A549 treated with AZD2906 at 1 μM for 4 hours (cell line): ENCODE measurements at places on chromosomes 11 and 22. TPM values are rescaled to one million over a fixed set of nuclear protein-coding genes. Genes with fewer than 3 reads are reported as not detected.

OSBPL5 gene
- total RNA-seq, result 7.5 to 10.5 TPM (median 9.2 TPM) in 5 replicates

XPNPEP3 gene
- 7.7 to 13.5 TPM (median 8.4 TPM) in 5 replicates for total RNA-seq

PYGM gene
- 0.23 to 0.52 TPM (median 0.27 TPM) in 5 replicates for total RNA-seq

OR2AT4 gene
- total RNA-seq, result not detected in 5 replicates

RFPL1 gene
- not detected in 5 replicates for total RNA-seq

SCARF2 gene
- 0.75 to 1.4 TPM (median 1.1 TPM) in 5 replicates for total RNA-seq

FREY1 gene
- 0.29 to 0.53 TPM (median 0.34 TPM) in 5 replicates for total RNA-seq

NECTIN1 gene
- 8.2 to 10.6 TPM (median 9.2 TPM) in 5 replicates for total RNA-seq

PDGFD gene
- total RNA-seq, result 5.9 to 8.1 TPM (median 6.7 TPM) in 5 replicates

SYCE3 gene
- 0.22 to 0.37 TPM (median 0.29 TPM) in 3 of 5 replicates, not detected in the others for total RNA-seq

C11orf65 gene
- 0.19 to 0.50 TPM (median 0.22 TPM) in 4 of 5 replicates, not detected in the other for total RNA-seq

MS4A12 gene
- not detected in 5 replicates for total RNA-seq

THY1 gene
- 13.3 to 23.6 TPM (median 16.1 TPM) in 5 replicates for total RNA-seq

TEAD1 gene
- total RNA-seq, result 52.1 to 80.2 TPM (median 74.6 TPM) in 5 replicates

UBE2L3 gene
- total RNA-seq, result 59.2 to 69.7 TPM (median 61.3 TPM) in 5 replicates

CRYBB3 gene
- total RNA-seq, result 0.09 to 0.18 TPM in 2 of 5 replicates, not detected in the others

UBQLN3 gene
- total RNA-seq, result not detected in 5 replicates

CLCF1 gene
- total RNA-seq, result 31.3 to 37.6 TPM (median 34.8 TPM) in 5 replicates

OR51I1 gene
- total RNA-seq, result not detected in 5 replicates

TTC28 gene
- 2.5 to 3.4 TPM (median 3.2 TPM) in 5 replicates for total RNA-seq

C22orf31 gene
- not detected in 5 replicates for total RNA-seq

MPST gene
- total RNA-seq, result 44.5 to 79.5 TPM (median 74.6 TPM) in 5 replicates

OR4C11 gene
- not detected in 5 replicates for total RNA-seq

MRGPRX4 gene
- total RNA-seq, result not detected in 5 replicates

OSM gene
- total RNA-seq, result not detected in 5 replicates
